ENCODE measurements at places on chromosomes 3 and 15. TPM values are rescaled to one million over a fixed set of nuclear protein-coding genes. Genes with fewer than 3 reads are reported as not detected.

PLXND1 gene
- 50.9 TPM for total RNA-seq

ITIH4 gene
- total RNA-seq, result 3.4 TPM

DNA sequence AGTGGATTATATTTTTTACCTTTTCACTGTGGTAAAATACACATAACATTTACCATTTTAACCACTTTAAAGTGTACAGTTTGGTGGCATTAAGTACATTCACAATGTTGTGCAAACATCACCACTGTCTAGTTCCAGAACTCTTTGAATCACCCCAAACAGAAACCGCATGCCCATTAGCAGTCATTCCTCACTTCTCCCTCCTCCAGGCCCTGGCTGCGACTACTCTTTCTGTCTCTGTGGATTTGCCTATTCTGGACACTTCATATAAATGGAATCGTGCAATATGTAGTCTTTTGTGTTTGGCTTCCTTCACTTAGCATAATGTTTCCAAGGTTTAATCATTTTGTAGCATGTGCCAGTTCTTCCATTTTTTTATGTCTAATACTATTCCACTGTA, 409.8 kb downstream of the NTRK3 start:
- H3K36me3 ChIP-seq, result no peaks in the 10 kb centered on the region
- no peak overlapping the region for H3K4me3 ChIP-seq
- no peak for DNase-seq
- no peak overlapping the region for H3K27ac ChIP-seq

- H3K27ac ChIP-seq, result no peak overlapping the region
- no peak for DNase-seq
- H3K36me3 ChIP-seq, result 0 out of 2 replicates have a peak, but pooled peaks cover 5% of the 10 kb centered on the region
- no peaks in the 10 kb centered on the region for H3K4me1 ChIP-seq
- no peak overlapping the region for H3K4me3 ChIP-seq
- H3K27me3 ChIP-seq, result no peaks in the 10 kb centered on the region
Observed at GRCh38 chr15:85443593-85444087, 63.2 kb downstream of the AKAP13 start.

PTX3 gene
- total RNA-seq, result 0.11 TPM

GRCh38 chr3:4241595-4242170, 61.5 kb upstream of the SETMAR start:
- no peaks in the 10 kb centered on the region for H3K4me1 ChIP-seq
- DNase-seq, result no peak
- H3K36me3 ChIP-seq, result no peaks in the 10 kb centered on the region
- H3K27ac ChIP-seq, result no peak overlapping the region
- no peaks in the 10 kb centered on the region for H3K27me3 ChIP-seq

DNA sequence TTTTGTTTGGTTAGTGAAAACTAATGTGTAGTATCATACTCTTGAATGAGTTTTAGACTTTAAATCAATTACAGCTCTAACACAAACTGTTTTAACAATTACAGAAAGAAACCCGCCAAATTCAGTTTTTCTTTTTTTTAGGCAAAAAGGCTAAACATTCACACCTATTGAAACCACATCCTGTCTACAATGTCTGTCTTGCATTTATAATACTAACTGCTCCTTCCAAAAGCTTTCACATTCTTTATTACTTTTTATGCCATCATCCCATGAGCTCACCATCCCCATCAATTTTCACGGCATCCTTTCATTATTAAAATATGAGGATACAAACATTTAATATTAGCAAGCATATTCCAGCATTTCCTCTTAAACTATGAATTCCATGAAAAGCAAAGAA, 593.3 kb downstream of the FOXP1 start:
- H3K36me3 ChIP-seq, result peaks cover 4% of the 10 kb centered on the region
- no peaks in the 10 kb centered on the region for H3K4me1 ChIP-seq
- H3K4me3 ChIP-seq, result no peak overlapping the region
- no peak for DNase-seq
- H3K27ac ChIP-seq, result no peak overlapping the region

ZNF502 gene
- total RNA-seq, result not detected

DNA sequence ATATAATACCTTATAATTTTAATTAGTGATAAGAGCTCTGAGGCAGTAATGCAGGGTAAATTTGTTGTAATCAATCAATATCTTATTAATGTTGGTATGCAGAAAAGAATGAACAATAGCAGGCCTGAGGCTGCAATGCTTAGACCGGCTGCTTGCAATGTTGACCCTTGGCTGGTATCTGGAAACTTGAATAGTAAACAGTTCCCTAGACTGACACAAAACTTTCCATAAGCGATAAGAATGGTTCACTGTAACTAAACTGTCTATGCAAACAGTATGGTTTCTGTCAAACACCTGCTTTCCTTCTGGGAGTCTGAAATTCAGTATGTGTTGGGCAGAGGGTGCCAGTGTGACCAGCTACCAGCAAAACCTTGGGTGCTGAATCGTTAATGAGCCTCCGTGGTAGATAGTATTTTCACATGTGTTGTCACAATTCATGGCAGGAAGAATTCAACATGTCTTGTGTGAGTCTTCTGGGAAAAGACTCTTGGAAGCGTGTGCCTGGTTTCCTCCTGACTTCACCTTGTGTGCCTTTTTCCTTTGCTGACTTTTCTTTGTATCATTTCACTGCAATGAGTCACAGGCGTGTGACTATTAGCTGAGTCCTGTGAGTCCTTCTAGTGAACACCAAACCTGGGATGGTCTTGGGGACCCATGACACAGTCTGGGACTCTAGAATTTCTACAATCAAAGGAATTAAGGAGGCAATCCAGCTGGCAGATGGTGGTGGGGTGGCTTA, 30.7 kb upstream of the CLRN1 start:
- no peak overlapping the region for H3K4me3 ChIP-seq
- H3K36me3 ChIP-seq, result no peaks in the 10 kb centered on the region

RYR3 gene
- total RNA-seq, result 0.85 TPM

TLR9 gene
- not detected for total RNA-seq

DNA sequence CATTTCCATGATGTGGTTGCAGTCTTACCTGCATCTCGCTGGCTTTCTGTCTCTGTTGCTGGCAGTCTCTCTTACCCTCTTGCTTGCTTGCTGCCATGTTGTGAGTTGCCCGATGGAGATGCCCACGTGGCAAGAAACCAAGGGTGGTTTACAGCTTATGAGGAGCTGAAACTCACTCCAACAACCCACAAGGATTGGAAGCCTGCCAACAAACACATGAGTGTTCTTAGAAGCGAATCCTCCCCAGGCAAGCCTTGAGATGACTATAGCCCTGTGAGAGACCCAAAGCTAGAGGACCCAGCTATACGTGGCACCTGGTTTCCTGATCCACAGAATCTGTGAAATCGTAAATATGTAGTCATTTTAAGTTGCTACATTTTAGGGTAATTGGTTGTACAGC, 490.9 kb upstream of the ADAMTS9 start:
- H3K27me3 ChIP-seq, result no peaks in the 10 kb centered on the region
- no peak overlapping the region for H3K27ac ChIP-seq
- no peak overlapping the region for H3K4me3 ChIP-seq

- no peak overlapping the region for H3K4me3 ChIP-seq
- no peaks in the 10 kb centered on the region for H3K27me3 ChIP-seq
- no peak overlapping the region for H3K27ac ChIP-seq
- no peaks in the 10 kb centered on the region for H3K4me1 ChIP-seq
- DNase-seq, result no peak
Observed at GRCh38 chr3:82054849-82055248, 293.4 kb upstream of the GBE1 start.

GRCh38 chr3:94787734-94788270, 724.9 kb downstream of the NSUN3 start:
- H3K4me3 ChIP-seq, result no peak overlapping the region
- H3K4me1 ChIP-seq, result no peaks in the 10 kb centered on the region
- H3K36me3 ChIP-seq, result no peaks in the 10 kb centered on the region
- H3K27ac ChIP-seq, result no peak overlapping the region

GRCh38 chr3:143170074-143170473, 50.5 kb downstream of the CHST2 start:
- H3K27ac ChIP-seq, result no peak overlapping the region
- H3K4me3 ChIP-seq, result no peak overlapping the region
- no peaks in the 10 kb centered on the region for H3K27me3 ChIP-seq

CNTN6 gene
- not detected for total RNA-seq

DPPA2 gene
- total RNA-seq, result 3.1 TPM

GRCh38 chr3:86333636-86334035, 657.3 kb downstream of the VGLL3 start:
- no peak overlapping the region for H3K27ac ChIP-seq
- DNase-seq, result no peak
- no peak overlapping the region for H3K4me3 ChIP-seq
- no peaks in the 10 kb centered on the region for H3K36me3 ChIP-seq
- H3K27me3 ChIP-seq, result no peaks in the 10 kb centered on the region

GRCh38 chr15:33872416-33873106, 95.7 kb upstream of the CHRM5 start:
- H3K4me1 ChIP-seq, result no peaks in the 10 kb centered on the region
- no peak overlapping the region for H3K27ac ChIP-seq
- no peaks in the 10 kb centered on the region for H3K36me3 ChIP-seq
- H3K27me3 ChIP-seq, result no peaks in the 10 kb centered on the region

- no peaks in the 10 kb centered on the region for H3K36me3 ChIP-seq
- H3K27me3 ChIP-seq, result no peaks in the 10 kb centered on the region
- DNase-seq, result no peak
- no peaks in the 10 kb centered on the region for H3K4me1 ChIP-seq
- H3K4me3 ChIP-seq, result no peak overlapping the region
Observed at GRCh38 chr15:86267892-86268291, 188.2 kb downstream of the AGBL1 start.

SOX2 gene
- total RNA-seq, result 316 TPM

CLCN2 gene
- total RNA-seq, result 17.2 TPM

GRCh38 chr3:42053476-42053875, 37.7 kb upstream of the TRAK1 start:
- no peak overlapping the region for H3K4me3 ChIP-seq
- no peak for DNase-seq
- no peak overlapping the region for H3K27ac ChIP-seq
- no peaks in the 10 kb centered on the region for H3K27me3 ChIP-seq
- no peaks in the 10 kb centered on the region for H3K36me3 ChIP-seq
- peaks cover 26% of the 10 kb centered on the region for H3K4me1 ChIP-seq

DNA sequence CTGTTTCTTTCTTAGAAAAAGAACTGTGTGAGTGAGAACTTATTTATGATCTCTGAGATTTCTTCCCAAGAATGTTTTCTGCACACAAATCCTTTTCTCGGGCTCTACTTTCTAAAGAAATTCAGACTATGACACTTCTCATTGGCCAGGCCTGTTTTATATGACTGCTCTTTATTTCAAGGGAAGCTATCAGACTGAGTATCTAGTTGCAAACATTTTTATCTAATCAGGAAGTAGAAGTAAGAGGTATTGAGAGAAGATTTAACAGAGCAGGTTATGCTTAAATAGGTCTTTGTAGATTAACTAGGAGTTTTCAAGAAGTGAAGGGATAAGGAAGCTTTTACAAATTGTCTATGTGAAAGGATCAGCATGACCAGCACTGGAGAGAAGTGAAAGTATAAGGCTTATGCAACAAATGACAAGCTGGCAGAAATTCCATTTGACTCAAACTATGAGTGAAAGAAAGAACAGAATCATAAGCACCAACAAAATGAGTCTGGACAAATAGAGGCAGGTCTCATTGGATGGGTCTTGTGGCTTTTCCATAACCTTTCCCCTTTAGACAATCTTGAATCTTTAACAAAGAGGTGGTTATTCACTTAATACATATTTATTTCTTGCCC, 71.9 kb upstream of the CHL1 start:
- H3K27ac ChIP-seq, result no peak overlapping the region
- no peaks in the 10 kb centered on the region for H3K4me1 ChIP-seq
- H3K4me3 ChIP-seq, result no peak overlapping the region
- H3K27me3 ChIP-seq, result no peaks in the 10 kb centered on the region
- H3K36me3 ChIP-seq, result no peaks in the 10 kb centered on the region

- no peak for DNase-seq
- H3K4me3 ChIP-seq, result no peak overlapping the region
- no peak overlapping the region for H3K27ac ChIP-seq
- no peaks in the 10 kb centered on the region for H3K4me1 ChIP-seq
- H3K27me3 ChIP-seq, result no peaks in the 10 kb centered on the region
Observed at GRCh38 chr15:45449916-45450867, 71.8 kb upstream of the GATM start.

CIDEC gene
- total RNA-seq, result not detected

GRCh38 chr3:70980646-70981170, 602.8 kb downstream of the FOXP1 start:
- DNase-seq, result no peak
- H3K4me3 ChIP-seq, result no peak overlapping the region
- H3K36me3 ChIP-seq, result peaks cover 18% of the 10 kb centered on the region
- H3K27ac ChIP-seq, result no peak overlapping the region
- no peaks in the 10 kb centered on the region for H3K4me1 ChIP-seq
- H3K27me3 ChIP-seq, result no peaks in the 10 kb centered on the region

DNA sequence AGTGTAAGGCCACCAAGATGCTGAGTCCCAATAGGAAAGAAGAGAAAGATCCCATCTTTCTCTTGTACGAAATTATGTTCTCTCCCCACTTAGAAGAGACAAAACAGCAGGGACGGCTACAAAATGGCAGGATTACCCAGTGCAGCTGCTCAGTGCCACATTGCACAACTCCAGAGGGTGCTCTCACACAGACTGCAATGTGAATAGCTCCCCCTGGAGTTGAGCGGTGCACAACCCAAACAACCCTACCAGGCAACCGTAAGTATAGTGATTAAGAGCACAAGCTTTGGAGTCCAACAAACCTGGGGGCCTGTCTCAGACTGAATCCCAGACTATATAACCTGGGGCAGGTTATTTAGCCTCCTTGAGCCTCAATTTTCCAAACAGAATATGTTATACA, 3.1 kb upstream of the BHLHE40 start:
- no peak overlapping the region for H3K27ac ChIP-seq
- no peaks in the 10 kb centered on the region for H3K36me3 ChIP-seq
- no peak overlapping the region for H3K4me3 ChIP-seq
- H3K4me1 ChIP-seq, result peaks cover 3% of the 10 kb centered on the region
- no peaks in the 10 kb centered on the region for H3K27me3 ChIP-seq

HRG gene
- total RNA-seq, result not detected

- no peaks in the 10 kb centered on the region for H3K4me1 ChIP-seq
- no peak overlapping the region for H3K4me3 ChIP-seq
- H3K36me3 ChIP-seq, result peaks cover 28% of the 10 kb centered on the region
- H3K27me3 ChIP-seq, result no peaks in the 10 kb centered on the region
- DNase-seq, result no peak
Observed at GRCh38 chr3:123294296-123294938, 92.7 kb downstream of the SEC22A start.

SLC27A2 gene
- total RNA-seq, result 6.2 TPM

C3orf22 gene
- not detected for total RNA-seq

ASB7 gene
- total RNA-seq, result 13.9 TPM

GRCh38 chr3:31748281-31748932, 215.7 kb downstream of the STT3B start:
- no peak for DNase-seq
- H3K27ac ChIP-seq, result no peak overlapping the region
- no peaks in the 10 kb centered on the region for H3K27me3 ChIP-seq
- no peak overlapping the region for H3K4me3 ChIP-seq
- no peaks in the 10 kb centered on the region for H3K36me3 ChIP-seq
